ENCODE measurements at places on chromosomes 3 and 15. TPM values are rescaled to one million over a fixed set of nuclear protein-coding genes. Genes with fewer than 3 reads are reported as not detected.

The CCDC54 gene
- not detected for total RNA-seq

The GOLGA8G gene
- not detected for total RNA-seq

DNA sequence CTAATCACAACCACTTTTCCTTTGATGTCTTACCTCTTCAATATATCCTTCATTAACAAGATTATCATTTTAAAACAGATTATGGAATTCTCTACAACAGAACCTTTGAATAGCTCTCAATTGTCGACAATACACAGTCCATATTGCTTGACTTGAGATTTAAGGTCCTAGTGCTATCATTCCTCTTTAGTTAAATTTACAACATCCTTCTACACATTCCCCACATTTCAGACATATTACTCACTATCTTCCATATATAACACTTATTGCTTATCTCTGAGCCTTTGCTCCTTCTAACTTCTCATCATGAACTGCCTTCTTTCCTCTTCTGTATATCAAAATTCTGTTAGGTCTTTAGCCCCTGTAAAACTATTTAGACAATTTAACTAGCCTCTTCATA is 247.0 kb downstream of the STXBP5L start:
- no peak for DNase-seq
- H3K27me3 ChIP-seq: no peaks in the 10 kb centered on the region
- H3K27ac ChIP-seq: no peak overlapping the region
- no peaks in the 10 kb centered on the region for H3K4me1 ChIP-seq

GRCh38 chr3:89144080-89144479 is 36.7 kb downstream of the EPHA3 start:
- H3K4me1 ChIP-seq: peaks cover 4% of the 10 kb centered on the region
- no peaks in the 10 kb centered on the region for H3K27me3 ChIP-seq
- H3K27ac ChIP-seq: no peak overlapping the region
- no peak for DNase-seq

GRCh38 chr15:60096157-60096556 is 92.0 kb downstream of the FOXB1 start:
- H3K36me3 ChIP-seq: no peaks in the 10 kb centered on the region
- H3K4me3 ChIP-seq: no peak overlapping the region
- DNase-seq: no peak
- H3K4me1 ChIP-seq: no peaks in the 10 kb centered on the region
- H3K27me3 ChIP-seq: peaks cover 1% of the 10 kb centered on the region
- no peak overlapping the region for H3K27ac ChIP-seq

The ZNF620 gene
- total RNA-seq: 18.6 TPM
